ENCODE measurements at places on chromosomes 3 and 15.

- DNase-seq, result no peak
Observed at GRCh38 chr3:181770296-181770695, 58.6 kb downstream of the SOX2 start.

GRCh38 chr3:149472030-149472797, 2.3 kb upstream of the TM4SF4 start:
- no peak for DNase-seq

- DNase-seq, result no peak
Observed at GRCh38 chr3:10160346-10160745, 4.4 kb upstream of the IRAK2 start.

DNA sequence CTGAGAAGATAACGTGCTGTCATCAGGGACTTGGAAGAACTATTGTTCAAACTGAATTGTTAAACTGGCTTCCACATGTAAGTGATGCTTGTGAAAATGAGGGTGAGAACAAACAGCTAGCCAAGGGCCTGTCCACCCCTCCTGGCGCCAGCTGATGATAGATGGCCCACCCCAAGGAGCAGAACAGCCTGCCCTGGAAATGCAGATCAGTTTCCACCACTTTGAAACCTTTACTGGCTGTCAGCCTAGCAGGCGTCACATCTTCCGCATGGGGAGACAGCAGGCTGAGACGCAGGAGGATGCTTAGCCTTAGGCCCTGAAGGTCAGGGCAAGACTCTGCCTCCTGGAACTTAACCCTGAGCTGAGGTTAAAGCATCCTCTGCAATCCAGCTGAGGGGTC, 6.4 kb upstream of the SLC51B start:
- no peak for DNase-seq

DNA sequence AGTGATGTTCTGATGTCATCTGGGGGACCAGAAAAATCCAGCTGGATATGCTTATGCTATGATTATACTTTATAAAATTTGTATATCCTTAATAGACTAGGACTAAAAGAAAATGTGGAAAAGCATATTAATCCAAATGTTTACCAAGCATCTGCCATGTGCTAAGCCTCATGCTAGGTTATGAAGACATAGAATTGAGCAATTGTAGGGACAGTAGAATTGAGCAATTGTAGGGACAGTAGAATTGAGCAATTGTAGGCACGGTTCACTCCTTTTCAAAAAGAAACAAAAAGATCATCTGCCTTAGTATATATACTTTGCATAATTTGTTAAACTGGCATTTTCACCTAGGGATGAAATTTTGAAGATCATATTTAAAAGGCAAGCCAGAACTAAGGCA, 18.3 kb downstream of the ABHD5 start:
- DNase-seq, result no peak

GRCh38 chr3:102017784-102018183, 168.5 kb downstream of the NFKBIZ start:
- no peak for DNase-seq

DNA sequence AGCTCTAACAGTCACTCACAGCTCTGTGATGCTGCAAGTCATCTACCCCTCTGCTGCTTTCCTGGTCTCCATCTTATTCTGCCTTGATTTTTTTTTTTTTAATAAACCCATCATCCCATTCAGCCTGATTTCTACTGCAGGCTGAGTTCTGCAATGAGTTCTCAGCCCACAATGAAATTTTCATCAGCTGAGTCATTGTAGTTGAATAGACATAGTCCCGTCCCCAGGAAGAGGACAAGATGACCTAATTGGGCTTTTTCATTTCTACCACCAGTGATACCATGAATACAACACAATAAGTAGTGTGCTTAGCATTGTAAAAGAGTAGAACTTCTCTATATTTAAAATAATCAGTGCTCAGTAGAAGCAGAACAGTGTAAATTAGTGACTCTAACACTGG, 59.3 kb downstream of the C3orf85 start:
- DNase-seq, result no peak

DNA sequence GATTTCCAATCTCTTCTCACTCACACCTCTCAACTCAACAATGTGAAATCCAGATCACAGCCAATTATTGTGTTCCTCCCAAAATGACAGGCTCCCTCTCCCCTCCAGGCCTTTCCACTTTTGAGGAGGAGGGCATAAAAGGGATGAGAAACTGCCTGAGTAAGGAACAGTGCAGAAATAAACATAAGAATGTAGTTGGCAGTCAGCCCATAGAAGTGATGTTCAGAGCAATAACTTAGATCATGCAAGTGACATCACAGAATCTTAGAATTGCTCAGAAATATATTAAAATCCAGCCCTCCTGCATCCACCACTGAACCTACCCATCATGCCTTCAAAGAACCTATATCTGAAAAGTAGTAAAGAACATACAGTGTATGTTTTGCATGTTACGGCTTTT, 299.4 kb upstream of the GADL1 start:
- DNase-seq, result no peak

DNA sequence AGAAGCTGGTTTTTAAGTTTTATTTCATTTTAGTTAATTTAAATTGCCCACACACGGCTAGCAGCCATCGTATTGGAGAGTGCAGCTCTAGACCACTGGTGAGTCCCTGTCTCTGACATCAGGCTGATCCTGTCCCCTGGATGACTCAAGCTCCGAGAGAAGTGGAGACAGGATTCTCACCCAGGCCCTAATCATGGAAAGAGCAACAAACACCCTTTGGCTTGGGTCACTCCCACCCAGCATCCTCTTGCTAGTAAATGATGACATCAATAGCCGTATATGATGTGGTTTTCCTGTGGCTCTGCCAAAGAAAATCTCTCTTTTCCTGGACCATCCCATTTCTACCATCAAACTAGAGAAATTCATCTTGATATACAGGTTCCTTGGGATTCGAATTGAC, 182.2 kb downstream of the NTRK3 start:
- DNase-seq, result no peak

DNA sequence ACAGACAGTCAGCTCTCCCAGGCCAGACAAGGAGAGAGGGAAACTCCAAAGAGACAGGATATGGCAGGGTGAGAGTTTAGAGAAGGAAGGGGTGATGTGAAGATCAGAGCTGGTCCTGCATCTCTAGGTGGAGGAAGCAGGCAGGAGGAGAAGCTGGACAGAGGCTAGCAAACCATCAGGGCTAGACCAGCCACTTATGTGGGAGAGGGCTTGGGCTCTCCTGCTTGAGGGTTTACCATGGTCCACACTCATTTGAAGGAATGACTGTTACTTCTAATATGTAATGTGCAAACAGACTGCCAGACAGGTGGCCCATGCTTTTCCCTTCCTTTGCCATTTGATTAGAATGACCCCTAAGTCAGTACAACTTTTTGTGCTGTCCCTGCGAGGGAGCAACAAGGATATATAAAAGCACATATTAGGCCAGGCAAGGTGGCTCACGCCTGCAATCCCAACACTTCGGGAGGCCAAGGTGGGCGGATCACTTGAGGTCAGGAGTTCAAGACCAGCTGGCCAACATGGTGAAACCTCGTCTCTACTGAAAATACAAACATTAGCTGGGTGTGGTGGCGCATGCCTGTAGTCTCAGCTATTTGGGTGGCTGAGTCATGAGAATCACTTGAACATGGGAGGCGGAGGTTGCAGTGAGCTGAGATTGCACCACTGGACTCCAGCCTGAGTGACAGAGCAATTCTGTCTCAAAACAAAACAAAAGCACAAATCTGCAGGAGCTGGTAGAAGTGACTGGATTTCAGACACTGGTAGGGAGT, 41.0 kb upstream of the MANF start:
- no peak for DNase-seq

Measured in activated T-cell treated with anti-CD3 and anti-CD28 coated beads, Interleukin-2, amount 50 U/mL, for 1 hour (primary cell).